Hematopoietic multipotent progenitor cell treated with erythropoietin and hydrocortisone succinate and interleukin-3 and kit ligand, for 17 days (in vitro differentiated cells): ENCODE measurements at places on chromosomes 16 and 17.

GRCh38 chr17:56908001-56908542 lies 5.8 kb downstream of the TRIM25 start:
- peak; percentile 84 for DNase-seq

- DNase-seq, result no peak
These were observed 605 bp downstream of the MRTFB start for GRCh38 chr16:14071576-14072271.

- DNase-seq, result no peak
These were observed 9.5 kb downstream of the UTP4 start for GRCh38 chr16:69141936-69142335.

GRCh38 chr16:1312903-1313302 lies 3.5 kb downstream of the UBE2I start:
- no peak for DNase-seq

GRCh38 chr17:12406623-12407215 lies 259.0 kb upstream of the MYOCD start:
- no peak for DNase-seq

DNA sequence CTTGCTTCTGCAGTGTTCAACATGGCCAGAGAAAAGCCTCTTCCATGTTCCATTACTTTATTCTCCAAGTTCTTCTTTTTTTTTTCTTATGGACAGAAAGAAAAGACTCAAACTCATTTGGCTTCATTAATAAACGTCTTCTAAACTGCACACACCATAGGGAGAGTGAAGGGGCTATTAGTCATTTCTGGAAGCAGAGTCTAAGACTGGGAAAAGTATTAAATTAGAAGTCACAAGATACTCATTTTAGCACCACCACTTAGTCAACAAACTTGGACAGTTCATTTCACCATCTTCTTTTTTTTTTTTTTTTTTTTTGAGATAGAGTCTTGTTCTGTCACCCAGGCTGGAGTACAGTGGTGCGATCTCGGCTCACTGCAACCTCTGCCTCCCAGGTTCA lies 52.8 kb downstream of the NOL11 start:
- no peak for DNase-seq

DNA sequence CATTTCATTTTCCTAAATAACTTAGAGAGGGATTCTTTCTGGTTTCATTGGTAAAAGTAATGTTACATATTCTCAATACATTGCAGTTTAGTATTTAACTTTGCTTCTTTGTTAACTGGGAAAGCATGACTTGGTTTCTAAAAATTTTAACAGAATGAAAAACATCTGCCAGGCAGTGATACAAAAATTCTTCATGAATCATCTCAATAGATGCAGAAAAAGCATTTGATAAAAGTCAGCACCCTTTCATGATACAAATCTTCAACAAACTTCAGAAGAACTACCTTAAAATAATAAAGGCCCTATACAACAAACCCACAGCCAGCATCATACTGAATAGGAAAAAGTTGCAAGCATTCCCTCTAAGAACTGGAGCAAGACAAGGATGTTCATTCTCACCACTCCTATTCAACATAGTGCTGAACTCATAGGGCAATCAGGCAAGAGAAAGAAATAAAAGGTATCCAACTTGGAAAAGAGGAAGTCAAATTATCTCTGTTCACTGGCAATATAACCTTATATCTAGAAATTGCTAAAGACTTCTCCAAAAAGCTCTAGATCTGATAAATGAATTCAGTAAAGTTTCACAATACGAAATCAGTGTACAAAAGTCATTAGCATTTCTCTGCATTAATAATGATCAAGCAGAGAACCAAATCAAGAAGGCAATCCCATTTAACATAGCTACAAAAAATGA lies 50.4 kb downstream of the SLFN5 start:
- no peak for DNase-seq

DNA sequence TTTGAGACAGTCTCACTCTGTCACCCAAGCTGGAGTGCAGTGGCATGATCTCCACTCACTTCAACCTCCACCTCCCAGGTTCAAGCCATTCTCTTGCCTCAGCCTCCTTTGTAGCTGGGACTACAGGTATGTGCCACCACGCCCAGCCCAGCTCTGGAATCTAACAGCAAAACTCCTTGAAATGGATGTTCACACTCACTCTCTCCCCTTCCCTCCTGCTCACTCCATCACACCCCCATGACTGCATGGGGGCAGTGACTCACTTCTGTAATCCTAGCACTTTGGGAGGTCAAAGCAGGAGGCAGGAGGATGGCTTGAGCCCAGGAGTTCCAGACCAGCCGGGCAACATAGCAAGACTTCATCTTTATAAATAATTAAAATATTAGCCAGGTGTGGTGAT lies 11.1 kb upstream of the TFAP4 start:
- DNase-seq, result no peak

DNA sequence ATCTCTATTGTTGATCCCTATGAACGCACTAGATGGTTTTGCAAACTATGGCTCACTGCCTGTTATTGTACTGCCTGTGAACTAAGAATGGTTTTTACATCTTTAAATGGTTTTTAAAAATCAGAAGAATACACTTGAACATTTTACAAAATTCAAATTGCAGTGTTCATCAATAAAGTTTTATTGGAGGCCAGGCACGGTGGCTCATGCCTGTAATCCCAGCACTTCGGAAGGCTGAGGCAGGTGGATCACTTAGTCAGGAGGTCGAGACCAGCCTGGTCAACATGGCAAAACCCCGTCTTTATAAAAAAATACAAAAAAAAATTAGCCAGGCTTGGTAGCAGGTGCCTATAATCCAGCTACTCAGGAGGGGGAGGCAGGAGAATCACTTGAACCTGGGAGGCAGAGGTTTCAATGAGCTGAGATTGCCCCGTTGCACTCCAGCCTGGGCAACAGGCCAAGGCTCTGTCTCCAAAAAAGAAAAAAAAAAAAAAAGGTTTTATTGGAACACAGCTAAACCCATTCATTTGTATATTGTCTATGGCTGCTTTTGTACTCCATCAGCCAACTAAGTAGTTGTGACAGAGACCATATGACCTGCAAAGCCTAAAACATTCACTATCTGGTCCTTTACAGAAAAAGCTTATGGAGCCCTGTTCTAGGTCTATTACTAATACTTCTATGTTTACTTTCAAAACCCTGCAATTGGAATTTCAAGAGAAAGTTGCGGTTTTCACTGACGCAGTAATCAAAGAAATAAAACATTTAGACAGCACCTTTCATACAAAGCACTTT lies 18.9 kb downstream of the IKZF3 start:
- no peak for DNase-seq

- no peak for DNase-seq
These were observed 125.1 kb downstream of the SLC39A11 start for GRCh38 chr17:72967277-72967970.

- DNase-seq, result no peak
These were observed 1.5 kb upstream of the SLC38A8 start for GRCh38 chr16:84044118-84044488.

GRCh38 chr16:81212830-81213465 lies 25.5 kb upstream of the BCO1 start:
- no peak for DNase-seq

GRCh38 chr16:17590711-17591654 lies 120.2 kb upstream of the XYLT1 start:
- DNase-seq, result no peak

- no peak for DNase-seq
These were observed 15.0 kb downstream of the MYH13 start for GRCh38 chr17:10357768-10358167.

DNA sequence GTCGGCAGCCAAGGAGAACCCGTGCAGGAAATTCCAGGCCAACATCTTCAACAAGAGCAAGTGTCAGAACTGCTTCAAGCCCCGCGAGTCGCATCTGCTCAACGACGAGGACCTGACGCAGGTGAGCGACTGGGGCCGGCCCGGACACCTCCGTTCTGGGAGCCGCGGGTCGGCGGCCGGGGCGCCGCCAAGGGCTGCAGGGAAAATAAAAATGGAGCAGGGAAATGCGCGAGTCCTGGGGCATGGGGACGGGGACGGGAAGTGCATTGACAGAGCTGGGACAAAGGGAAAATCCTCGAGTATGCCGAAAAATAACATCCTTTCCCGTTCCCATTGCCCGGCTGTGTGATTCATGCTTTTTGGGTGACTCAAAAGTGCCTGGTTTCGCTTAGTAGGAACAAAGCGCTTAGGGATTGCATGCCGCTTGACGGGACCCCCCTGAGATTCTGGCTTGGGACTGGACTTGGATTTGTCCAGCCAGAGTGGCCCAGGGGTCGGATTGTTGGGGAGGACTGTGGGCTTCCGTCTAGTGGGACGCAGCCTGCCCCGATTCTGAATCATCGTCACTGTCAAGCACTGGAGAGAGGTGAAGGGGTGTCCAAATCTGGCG lies 699 bp downstream of the MPRIP start:
- peak; percentile 28 for DNase-seq

- DNase-seq, result peak; percentile 87
These were observed 4.4 kb upstream of the HIC1 start for GRCh38 chr17:2050300-2051060.

DNA sequence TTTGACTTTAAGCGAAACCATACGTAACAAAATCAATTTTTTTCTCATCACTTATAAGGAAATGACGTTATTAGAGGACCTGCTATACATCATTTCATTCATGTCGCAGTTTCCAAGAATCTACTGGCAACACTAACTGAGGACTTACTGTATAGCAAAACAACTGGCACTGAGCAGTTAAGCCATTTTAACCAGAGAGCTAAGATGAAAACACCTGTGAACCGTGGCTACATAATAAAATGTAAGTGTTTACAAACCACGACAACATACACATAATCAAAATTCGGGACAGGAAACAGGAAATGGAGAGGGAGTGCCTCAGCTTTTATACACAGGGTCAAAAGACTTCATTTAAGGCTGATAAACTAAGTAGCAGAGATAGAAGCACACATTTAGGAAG lies 29.5 kb downstream of the METTL16 start:
- DNase-seq, result no peak

GRCh38 chr17:48575673-48576478 lies 2.3 kb downstream of the HOXB4 start:
- no peak for DNase-seq

- DNase-seq, result no peak
These were observed 44.7 kb downstream of the NEUROD2 start for GRCh38 chr17:39562976-39563375.

DNA sequence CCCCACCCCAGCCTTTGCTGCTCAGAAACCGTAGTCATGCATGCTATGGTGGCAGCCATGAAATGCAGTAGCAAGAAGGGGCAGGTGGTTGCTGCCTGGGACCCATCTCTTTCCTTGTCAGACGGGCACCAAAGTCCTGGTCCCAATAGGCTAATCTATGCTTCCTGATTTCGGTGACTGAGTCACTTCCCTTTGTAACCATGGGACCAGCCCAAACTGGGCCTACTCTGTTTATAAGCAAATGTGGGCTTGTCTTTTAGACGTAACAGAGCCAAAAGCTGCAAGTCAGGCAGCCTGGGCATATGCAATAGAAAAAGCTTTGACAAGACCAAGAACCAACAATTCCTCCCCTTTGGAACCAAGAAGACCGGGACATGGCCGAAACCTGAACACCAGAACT lies 99.1 kb upstream of the RBBP6 start:
- DNase-seq, result no peak

- no peak for DNase-seq
These were observed 42.7 kb upstream of the METRNL start for GRCh38 chr17:83036666-83037065.

GRCh38 chr17:42680331-42680808 lies 1.3 kb downstream of the CCR10 start:
- DNase-seq, result no peak

- no peak for DNase-seq
These were observed 3.5 kb upstream of the NLRC3 start for GRCh38 chr16:3580686-3581085.

GRCh38 chr17:13351046-13351445 lies 250.7 kb downstream of the HS3ST3A1 start:
- no peak for DNase-seq

- no peak for DNase-seq
These were observed 11.2 kb upstream of the ACSF2 start for GRCh38 chr17:50414808-50415207.

DNA sequence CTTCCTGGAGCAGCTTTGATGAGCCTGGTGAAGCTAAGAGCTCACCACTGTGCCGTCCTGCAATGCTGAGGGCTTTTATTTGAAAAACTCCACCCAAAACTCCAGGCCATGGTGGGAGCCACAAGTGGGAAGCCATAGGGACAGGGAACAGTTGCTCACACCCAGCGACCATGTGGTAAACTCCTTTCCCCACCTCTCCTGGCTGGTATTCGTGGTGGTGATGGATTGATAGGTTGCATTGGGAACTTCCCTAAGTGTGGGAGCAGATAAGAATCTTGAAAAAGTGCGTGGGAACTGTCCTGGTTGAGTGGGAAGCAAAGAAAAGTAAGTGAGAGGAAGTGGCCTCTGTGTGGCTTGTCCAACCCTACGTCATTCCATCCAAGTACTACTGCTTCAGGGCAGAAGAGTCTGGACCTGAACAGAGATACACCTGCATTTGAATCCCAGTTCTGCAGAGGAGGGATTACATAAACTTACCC lies at the start of gene CCL1:
CCL1 (minus strand) TSS at position 51 of the 479 bp plus-strand sequence. CDS start 72 bp downstream, outside the sequence.
- no peak for DNase-seq

- no peak for DNase-seq
These were observed 68.6 kb downstream of the SMPD3 start for GRCh38 chr16:68379472-68380347.

GRCh38 chr17:40020146-40020545 lies 4.9 kb downstream of the CSF3 start:
- DNase-seq, result no peak

- DNase-seq, result no peak
These were observed 9.9 kb upstream of the FDXR start for GRCh38 chr17:74882517-74883240.

GRCh38 chr17:75024686-75025397 lies 12.4 kb downstream of the MRPL58 start:
- no peak for DNase-seq

DNA sequence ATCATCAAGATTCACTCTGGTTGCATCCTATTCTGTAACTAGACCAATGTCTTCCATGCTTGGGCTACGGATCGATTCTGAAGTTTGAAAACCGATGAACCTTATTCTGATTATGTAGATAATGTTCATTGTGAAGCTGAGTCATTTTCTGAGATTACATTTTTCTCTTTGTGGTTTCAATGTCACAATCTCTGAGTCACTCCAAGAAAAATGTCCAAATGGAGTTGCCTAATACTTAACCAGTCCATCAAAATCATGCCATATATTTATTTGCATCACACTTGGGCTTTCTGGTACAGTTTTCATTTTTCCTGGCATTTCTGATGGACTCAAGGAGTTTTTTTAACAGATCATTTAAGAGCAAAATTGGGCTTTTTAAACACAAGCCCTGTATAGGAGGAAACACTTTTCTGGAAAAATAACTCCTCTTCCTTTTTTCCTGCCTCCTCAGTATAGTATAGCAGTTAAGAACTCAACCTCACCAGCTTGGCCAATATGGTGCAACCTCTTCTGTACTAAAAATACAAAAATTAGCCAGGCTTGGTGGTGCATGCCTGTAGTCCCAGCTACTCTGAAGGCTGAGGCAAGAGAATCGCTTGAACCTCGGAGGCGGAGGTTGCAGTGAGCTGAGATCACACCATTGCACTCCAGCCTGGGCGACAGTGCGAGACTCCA lies 17.5 kb downstream of the CACNG3 start:
- DNase-seq, result no peak

DNA sequence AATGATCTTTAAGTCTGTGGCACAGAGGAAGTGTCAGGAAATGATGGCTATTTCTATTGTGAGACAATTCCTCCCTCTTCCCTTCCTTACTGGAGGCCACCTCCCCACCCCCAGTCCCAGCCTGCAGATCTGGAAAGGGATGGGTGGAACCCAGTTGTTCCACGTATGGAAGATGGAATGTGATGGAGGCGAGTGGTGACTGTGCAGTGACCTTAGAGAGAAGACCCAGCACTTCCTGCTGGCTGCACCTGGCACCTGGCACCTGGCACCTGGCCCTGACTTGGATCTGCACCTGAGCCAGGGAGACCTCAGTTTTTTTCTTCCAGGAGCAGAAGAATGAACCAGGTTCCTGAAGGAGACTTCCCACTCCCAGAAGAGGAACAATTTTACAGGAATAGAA lies 33.0 kb upstream of the TMC5 start:
- no peak for DNase-seq
